NAMALWA (cell line): ENCODE measurements at places on chromosomes 13 and 19.

DNA sequence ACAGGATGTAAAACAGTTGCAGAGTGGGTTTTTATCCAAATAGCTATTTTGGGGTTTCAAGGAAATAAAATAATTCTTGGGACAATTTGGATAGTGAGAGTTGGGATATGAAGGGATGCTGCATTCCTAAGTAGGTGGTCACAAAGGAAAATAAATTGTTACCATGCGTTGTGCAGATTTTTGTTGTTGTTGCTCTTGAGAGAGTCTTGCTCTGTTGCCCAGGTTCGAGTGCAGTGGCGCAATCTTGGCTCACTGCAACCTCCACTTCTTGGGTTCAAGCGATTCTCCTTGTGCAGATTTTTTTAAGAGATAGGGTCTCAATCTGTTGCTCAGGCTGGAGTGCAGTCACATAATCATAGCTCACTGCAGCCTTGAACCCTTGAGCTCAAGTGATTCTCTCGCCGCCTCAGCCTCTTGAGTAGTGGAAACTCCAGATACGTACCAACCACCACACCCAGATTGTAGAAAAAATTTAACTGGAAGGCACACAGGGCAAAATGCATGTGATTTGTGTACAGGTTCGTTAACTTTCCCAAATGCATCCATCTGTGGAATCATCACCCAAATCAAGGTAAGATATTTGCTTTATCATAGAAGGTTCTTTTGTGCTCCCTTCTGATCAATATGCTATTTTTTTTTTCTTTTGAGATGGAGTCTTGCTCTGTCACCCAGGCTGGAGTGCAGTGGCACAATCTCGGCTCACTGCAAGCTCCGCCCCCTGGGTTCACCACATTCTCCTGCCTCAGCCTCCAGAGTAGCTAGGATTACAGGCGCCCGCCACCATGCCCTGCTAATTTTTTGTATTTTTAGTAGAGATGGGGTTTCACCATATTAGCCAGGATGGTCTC lies 16.0 kb downstream of the SLC1A5 start:
- DNase-seq: no peak

DNA sequence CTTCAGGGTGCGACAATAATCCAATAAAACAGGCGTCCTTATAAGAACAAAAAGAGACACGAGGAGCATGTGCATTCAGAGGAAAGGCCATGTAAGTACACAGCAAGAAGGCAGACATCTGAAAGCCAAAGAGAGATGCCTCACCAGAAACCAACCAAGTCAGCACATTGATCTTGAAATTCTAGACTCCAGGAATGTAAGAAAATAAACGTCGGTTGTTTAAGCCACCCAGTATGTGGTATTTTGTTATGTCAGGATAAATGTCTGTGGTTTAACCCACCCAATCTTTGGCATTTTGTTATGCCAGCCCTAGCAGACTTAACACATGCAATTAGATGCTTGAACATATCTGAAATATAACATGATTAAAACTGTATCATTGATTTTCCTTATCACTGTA lies 452.0 kb downstream of the SLITRK6 start:
- no peak for DNase-seq

GRCh38 chr19:34308381-34309367 lies 54.3 kb downstream of the GARRE1 start:
- DNase-seq: peak; percentile 56

DNA sequence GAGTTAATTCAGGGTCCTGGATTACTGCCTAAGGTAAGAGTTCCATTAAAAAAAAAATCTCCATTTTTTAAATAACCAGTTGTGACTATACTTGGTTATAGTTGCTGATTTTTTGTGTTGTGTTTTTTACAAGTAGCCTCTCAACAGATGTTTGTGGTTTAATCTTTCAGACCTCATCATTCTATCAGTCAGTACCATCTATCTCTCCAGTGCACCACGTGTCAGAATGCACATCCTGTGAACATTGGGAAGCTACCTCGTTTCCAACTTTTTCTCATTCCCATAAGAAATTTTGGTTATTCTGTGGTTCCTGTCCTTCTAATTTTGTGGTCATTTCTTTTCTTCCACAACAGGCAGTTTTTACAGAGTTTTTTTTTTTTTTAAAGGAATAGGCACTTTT lies 39.2 kb downstream of the WDFY2 start:
- no peak for DNase-seq

GRCh38 chr19:4713384-4713951 lies 10.2 kb downstream of the DPP9 start:
- no peak for DNase-seq

DNA sequence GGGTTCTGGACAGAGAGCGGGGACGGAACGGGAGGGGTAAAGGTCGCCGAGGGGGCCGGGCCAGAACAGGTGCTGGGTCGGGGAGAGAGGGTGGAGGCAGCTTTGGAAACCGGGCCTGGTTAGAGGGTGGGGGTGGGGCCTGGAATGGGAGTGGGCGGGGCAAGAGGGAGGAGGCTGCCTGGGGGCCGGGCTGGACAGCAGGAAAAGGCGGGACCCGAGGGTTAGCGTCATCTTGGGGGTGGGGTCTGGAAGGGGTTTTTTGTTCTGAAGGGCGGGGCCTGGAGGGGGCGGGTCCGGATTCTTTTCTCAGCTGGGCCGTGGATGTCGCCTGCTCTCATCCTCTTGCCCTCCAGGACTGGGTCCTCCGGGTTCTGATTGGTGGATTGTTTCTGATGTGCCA lies 4.3 kb upstream of the ZNF813 start:
- peak; percentile 71 for DNase-seq

- no peak for DNase-seq
Measured at GRCh38 chr13:106159295-106160195, 375.9 kb downstream of the EFNB2 start.

DNA sequence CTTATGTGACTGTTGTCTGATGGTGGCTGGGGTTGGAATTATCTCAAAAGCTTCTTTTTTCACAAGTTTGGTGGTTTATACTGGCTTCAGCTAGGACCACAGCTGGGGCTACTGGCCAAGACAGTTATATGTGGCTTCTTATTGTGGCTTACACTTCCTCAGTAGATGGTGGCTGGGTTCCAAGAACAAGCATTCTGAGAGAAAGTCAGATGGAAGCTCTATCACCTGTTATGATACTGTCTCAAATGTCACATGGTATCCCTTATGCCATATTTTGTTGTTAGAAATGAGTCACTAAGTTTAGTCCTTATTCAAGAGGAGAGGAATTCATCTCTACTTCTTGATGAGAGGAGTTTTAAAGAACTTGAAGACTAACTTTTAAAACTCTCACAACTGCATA lies 41.6 kb downstream of the NDFIP2 start:
- DNase-seq: peak; percentile 48

DNA sequence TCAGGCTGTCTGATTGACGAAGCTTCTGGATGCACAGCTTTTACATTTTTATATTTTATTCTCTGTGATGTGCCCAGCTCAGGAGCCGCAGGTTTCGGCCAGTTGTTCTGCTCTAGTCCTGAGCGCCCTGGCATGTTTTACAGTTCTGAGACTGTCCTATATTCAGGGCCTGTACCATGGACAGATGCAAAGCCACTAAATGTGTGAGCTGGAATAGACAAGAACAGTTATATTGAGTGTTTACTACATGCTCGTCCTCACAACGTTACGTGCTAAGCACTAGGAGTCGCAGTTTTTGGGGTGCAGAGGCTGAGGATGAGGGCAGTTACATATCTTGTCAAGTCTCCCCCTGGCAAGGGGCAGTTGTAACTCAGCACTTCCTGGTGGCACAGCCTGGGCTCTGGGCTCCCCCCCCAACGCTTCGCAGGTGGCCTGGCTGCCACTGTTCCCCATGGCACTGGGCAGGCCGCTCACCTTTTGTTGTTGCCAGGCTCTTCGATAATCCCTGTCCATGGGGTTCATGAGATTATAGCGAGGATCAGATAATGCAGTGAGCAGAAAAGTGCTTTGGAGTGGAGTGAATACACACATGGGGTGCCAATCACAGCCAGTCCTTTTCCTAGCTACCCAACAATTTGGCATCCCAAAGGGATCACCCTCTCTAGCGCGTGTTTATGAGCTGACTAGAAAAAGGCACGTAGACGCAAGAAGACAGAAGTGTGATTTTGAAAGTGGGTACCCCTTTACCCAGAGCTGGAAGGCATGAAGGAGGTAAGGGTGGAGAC lies 23.5 kb downstream of the ARL11 start:
- no peak for DNase-seq

- no peak for DNase-seq
Measured at GRCh38 chr13:37340901-37341670, 235.6 kb upstream of the CSNK1A1L start.

GRCh38 chr19:6877766-6878165 lies 9.6 kb upstream of the ADGRE1 start:
- DNase-seq: no peak

DNA sequence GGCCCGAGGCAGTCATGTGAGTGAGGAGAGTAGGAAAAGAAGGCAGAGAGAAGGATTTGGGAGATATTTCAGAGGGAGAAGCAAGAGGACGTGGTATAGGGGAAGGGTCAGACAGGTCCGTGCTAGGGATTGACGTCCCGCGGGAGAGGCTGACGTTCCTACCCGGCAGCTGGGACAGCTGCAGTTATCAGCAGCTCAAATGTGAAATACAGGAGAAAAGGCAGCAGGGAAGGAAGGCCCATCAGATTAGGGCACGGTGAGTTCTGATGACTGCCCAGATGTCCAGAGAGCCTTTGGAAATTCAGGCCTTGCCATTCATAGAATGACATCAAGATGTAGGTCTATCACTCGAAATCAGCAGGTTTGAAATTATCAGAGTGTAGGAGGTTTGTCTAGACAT lies 88.4 kb downstream of the IRS2 start:
- no peak for DNase-seq

DNA sequence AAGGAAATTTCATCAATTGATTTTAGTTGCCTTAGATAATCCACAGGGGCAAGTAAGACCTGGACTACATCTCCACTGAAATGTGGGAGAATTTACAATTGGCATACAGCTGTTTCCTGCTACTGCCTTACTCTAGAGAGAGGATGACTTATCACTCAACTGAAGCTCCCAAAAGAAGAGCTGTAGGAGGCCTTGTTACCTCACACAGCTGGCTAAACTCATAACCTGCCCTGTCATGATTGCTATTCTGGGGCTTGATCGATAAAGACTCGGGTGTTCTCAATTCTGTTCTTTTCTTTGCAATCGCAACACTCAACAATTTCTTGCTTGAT lies 1396.4 kb downstream of the EFNB2 start:
- no peak for DNase-seq

- peak; percentile 75 for DNase-seq
Measured at GRCh38 chr19:55305491-55305890, 19.6 kb downstream of the TMEM150B start.

- DNase-seq: no peak
Measured at GRCh38 chr19:12913851-12914690, 5.0 kb downstream of the SYCE2 start.

- DNase-seq: no peak
Measured at GRCh38 chr19:4062419-4063368, 4.0 kb downstream of the ZBTB7A start.

DNA sequence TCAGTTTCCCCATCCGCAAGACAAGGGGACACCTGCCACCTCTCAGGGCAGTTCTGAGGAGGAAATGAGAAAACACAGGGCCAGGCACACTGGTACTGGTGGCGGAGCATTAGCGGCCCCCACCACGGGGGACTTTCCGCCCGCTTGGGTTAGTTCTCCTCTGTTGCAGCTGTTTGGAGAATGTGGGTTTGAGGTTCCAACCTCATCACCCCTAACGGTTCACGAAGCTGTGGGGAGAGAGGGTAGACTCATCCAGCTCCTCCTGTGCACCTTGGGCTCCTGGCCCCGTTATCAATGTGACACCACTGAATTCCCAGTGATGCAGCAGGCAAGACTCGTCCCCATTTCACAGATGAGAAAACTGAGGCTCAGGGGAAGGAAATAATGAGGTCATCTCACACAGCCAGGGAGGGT lies 10.3 kb downstream of the PTPRS start:
- no peak for DNase-seq

GRCh38 chr13:99327126-99327525 lies 19.9 kb upstream of the GPR183 start:
- DNase-seq: no peak

DNA sequence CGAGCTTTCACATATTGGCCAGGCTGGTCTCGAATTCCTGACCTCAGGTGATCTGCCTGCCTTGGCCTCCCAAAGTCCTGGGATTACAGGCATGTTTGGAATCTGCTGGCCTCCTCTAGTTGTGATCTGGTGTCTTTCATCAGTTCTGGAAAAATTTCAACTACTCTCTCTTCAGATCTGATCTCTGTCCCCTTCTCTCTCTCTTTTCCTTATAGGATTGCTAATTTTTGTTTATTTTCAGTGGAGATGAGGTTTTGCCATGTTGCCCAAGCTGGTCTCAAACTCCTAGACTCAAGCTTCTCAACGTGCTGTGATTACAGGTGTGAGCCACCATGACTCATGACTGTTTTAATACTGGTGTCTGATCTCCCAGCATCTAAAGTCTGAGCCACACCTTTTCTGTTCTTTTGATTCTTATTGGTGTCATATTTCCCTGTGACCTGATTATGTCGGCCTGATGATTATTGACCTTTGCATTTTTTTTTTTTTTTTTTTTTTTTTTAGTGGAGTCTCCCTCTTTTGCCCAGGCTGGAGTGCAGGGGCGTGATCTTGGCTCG lies 10.4 kb upstream of the NANOS2 start:
- DNase-seq: no peak

DNA sequence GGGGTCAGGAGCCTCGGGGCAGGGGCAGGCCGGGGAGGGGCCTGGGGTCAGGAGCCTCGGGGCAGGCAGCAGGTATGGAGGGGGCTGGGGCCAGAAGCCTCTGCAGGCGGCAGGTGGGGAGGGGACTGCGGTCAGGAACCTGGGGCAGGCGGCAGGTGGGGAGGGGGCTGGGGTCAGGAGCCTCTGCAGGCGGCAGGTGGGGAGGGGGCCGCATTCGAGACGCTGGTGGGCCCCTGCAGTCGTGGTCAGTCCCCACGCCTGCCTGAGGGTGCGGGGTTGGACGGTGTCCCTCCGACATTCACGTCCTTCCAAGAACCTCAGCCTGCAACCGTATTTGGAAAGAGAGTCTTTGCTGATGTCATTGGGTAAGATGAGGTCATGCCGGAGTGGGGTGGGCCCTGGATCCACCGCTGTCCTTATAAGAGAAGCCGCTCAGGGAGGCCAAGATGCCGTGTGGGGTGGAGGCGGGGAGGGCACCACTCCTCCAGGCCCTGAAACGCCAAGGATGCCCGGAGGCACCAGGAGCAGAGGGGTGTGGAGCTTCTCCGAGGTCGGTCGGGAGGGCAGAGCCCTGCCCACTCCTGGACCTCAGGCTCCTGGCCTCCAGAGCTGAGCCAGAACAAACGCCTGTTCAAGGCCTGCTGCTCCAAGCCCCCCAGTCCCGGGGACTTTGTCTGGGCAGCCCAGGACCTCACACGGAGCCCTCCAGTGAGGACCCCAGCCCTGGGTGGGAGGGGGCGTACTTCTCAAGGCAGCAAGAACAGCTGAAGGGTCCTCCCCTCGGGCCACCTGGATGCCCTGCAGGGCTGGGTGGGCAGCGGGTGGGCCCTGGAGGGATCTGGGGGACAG lies 30.1 kb downstream of the PIP5K1C start:
- no peak for DNase-seq

- no peak for DNase-seq
Measured at GRCh38 chr19:55459950-55460657, 1.3 kb downstream of the ISOC2 start.
